ENCODE measurements at places on chromosomes 16 and 17. TPM values are rescaled to one million over a fixed set of nuclear protein-coding genes. Genes with fewer than 3 reads are reported as not detected.

KIFC3 gene
- 249 TPM for total RNA-seq

GALR2 gene
- not detected for total RNA-seq

CTRB2 gene
- total RNA-seq: not detected

GRCh38 chr17:82713071-82713723 is 3.3 kb upstream of the FN3KRP start:
- no peak for DNase-seq
- peaks cover 17% of the 10 kb centered on the region for H3K4me1 ChIP-seq
- no peak overlapping the region for H3K27ac ChIP-seq
- H3K4me3 ChIP-seq: no peak overlapping the region
- peaks cover 7% of the 10 kb centered on the region for H3K27me3 ChIP-seq

- H3K27ac ChIP-seq: no peak overlapping the region
- peaks cover 88% of the 10 kb centered on the region for H3K36me3 ChIP-seq
- H3K4me1 ChIP-seq: peaks cover 14% of the 10 kb centered on the region
- no peaks in the 10 kb centered on the region for H3K27me3 ChIP-seq
- DNase-seq: no peak
Measured at GRCh38 chr16:1766231-1766630, 5.1 kb downstream of the NME3 start.

NOG gene
- total RNA-seq: not detected

All from stomach (tissue), 19 donors.